ENCODE measurements at places on chromosomes 5 and 9.

DNA sequence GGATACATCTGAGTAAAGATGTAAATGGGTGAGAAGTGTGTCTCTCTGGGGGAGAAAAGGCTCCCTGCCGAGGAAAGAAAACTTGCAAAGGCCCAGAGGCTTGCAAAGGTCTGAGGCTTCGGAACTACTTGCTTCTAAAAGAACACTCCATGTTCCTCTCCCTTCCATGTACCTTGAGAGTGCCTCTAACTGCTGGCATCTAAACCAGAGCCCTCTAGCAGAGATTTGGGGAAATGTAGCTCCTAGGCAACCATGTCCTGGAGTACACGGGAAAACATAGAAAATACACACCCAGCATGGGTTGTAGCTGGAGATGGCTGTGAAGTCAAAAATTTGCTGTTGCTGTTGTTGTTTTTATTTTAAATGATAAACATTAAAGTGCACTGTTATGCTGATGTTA, 151.6 kb downstream of the SYK start:
- DNase-seq, result no peak

GRCh38 chr5:135602882-135603721, 24.3 kb upstream of the CXCL14 start:
- no peak for DNase-seq

GRCh38 chr5:55004729-55005128, 19.3 kb upstream of the GZMK start:
- peak; percentile 65 for DNase-seq

- no peak for DNase-seq
Observed at GRCh38 chr5:178284996-178285395, 52.4 kb upstream of the PHYKPL start.

DNA sequence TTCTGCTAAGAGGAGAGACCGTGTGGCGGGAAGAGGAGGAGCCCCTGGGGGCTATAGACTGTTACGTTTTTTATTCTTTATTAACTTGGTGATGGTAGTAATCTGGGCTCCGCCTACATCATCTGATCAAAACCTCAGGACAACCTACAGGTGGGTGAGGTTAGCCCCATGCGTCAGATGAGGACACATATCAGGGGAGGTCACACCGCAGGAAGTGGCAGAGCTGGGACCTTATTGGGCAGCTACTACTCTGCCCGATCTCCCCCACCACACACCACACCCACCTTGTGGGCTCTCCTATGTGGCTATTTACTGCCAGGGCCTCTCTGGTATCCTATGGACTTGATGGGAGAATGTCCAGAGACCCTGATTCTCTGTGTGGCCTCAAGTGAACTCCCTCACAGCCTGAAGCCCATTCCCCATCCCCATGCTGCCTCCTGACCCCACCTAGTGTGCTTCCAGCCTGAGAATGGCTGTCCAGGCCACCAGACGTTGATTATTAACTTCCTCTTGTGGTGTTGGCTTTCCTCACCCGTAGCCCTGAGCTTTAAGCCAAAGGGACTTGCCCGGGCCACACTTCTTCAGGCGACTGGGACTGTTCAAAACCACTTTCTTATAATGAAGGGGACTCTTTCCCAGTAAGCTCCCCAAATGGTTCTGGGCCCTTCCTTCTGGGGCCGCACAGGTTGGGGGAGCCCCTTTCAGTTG, 8.2 kb downstream of the UNC5A start:
- no peak for DNase-seq

DNA sequence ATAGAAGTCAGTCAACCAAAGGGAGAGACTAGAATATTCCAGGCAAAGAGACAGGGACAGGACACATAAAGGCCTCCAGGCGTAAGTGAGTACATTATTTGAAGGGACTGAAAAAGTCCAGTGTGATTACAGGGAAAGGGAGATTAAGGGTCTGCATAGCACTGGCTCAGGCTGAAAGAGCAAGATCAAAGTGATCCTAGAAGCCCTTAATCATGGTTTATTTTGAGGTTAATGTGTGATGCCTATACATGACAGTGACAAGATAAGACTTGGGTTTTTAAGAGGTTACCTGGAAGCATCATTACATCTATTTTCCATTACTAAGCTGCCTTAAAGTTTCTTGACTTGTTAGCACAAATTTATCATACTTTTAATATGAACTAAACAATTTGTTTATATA, 25.8 kb downstream of the LMBRD2 start:
- no peak for DNase-seq

- DNase-seq, result no peak
Observed at GRCh38 chr5:8381972-8382371, 513.0 kb downstream of the MTRR start.

- DNase-seq, result no peak
Observed at GRCh38 chr5:1162751-1163150, 38.6 kb upstream of the SLC6A19 start.

DNA sequence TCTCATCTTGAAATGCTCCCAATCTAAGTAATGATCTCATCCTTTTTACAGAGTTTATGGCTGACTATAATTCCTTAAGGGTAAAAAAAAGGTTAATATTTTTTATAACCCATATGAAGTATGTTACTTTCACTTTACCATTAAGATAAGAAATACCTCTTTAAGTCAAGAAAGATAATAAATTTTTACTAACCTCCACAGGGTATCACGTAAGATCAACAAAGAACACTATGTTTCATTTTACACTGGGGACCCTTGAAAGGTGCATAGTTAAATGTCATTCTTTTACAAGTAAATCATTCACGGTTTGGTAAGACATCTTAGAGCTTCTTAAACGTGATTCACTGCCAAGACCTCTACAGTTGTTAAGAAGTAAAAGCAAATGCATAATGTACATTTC, 472.7 kb upstream of the CDH9 start:
- DNase-seq, result no peak

DNA sequence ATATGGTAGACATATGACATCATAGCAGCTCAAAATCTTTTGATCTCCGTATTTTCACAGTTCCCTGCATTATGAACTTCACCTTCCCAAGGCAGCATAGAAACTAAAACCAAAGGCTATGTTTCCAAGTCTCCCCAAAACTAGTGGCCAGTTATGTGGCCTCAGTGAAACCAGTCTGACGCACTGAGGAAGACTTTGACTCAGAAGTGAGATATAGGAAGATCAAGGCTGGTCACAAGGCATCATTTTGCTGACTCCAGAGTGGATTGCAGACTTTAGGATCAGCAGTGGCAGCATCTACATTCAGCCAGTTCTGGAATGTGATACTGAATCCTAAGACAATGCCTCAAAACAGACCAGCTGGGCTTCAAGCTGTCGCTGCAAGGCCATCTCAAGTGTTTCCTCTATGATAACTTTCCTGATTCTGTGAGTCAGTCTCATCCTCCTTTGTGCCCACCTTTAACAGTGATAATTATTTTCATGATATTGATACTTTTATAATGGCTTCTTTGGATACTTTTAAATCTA, 34.4 kb upstream of the ELL2 start:
- no peak for DNase-seq

- DNase-seq, result peak; percentile 94
Observed at GRCh38 chr9:115668521-115668920, 485.1 kb upstream of the PAPPA start.

GRCh38 chr9:110049699-110050450, 158.1 kb downstream of the C9orf152 start:
- no peak for DNase-seq
